ENCODE measurements at places on chromosomes 5 and 9.

DNA sequence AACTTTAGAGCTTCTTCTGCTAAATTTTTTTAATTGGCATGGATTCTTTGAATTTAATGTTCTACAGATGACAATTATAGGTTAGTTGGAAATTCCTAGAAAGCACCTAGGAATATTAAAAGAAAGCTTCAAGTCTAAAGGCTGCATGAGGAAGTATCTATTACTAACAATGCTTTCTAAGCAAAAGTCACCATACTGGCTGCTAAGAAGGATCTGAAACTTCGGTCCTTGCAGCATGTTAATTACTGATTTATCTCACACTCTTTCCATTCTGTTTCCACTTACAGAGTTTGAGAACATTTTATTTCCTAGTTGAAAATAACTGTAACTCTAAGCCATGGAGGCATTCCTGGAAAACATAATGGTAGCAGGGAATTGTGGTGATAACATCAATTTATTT, 8.4 kb downstream of the SEMA6A start:
- no peak for DNase-seq

- DNase-seq = no peak
These were observed 289.0 kb downstream of the NR3C1 start for GRCh38 chr5:143114481-143114880.

GRCh38 chr5:149789835-149790234, 59.7 kb downstream of the PPARGC1B start:
- DNase-seq = no peak

GRCh38 chr5:127019928-127020327, 10.4 kb downstream of the MARCHF3 start:
- DNase-seq = no peak

- peak; percentile 60 for DNase-seq
These were observed 45.3 kb downstream of the RAPGEF6 start for GRCh38 chr5:131589510-131590348.

DNA sequence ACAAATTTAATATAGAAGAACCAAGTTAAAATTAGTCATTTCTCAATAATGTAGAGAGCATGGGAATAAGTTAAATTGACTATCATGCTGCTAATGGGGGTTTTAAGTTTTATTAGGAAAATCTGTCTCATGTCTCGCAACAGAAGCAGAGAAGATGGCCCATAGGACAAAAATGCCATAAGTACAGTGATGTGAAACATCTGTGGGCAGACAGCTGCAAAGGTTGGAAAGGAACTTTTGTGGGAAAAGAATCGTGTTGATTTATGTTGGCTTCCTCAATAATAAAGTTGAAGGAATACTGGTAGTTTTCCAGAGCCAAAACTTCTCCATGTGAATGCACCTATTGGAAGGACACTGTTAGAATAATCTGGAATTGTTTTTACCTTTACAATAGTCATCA, 44.8 kb downstream of the VCAN start:
- no peak for DNase-seq

DNA sequence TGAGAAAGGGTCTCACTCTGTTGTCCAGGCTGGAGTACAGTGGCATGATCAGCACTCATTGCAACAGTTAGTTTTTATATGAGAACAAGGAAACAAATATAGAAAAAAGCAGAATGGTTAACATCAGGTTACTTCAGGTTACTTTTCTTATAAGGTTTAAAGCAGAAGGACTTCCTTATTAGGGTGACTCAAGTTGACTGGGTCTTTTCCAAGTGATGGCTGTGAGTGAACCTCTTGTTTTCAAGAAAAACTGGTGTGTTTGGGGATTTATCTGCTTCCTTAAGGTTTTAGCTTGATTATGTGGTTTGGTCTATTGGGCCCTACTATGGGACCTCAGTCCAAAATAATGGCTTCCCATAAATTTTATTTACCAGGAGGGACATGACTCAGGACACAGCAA, 99.2 kb downstream of the ARRDC3 start:
- DNase-seq = no peak

DNA sequence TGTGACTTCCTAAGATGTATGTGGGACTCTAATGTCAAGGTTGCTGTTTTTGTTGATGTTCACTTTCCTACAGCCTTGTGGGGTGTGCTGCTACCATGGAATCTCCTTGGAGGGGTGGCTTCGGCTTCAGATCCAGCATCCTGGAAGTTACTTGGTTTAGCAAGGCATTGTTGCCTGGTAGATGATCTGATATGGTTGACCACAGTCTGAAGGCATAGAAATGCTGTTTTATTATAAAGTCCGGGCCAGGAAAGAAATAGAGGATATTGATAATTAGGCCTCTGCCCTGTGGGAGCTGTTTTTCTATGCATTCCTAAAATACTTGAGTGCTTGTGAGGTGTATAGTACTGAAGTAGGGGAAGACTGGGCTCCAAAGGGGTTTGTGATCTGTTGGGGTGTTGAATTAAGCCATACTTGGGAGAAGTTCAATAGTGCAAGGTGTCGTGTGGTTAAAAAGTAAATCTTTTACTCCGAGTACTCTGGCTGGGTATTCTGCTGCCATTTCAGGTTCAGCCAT, 27.3 kb upstream of the CREBRF start:
- no peak for DNase-seq

- no peak for DNase-seq
These were observed 27.6 kb downstream of the DAP start for GRCh38 chr5:10733426-10733825.

DNA sequence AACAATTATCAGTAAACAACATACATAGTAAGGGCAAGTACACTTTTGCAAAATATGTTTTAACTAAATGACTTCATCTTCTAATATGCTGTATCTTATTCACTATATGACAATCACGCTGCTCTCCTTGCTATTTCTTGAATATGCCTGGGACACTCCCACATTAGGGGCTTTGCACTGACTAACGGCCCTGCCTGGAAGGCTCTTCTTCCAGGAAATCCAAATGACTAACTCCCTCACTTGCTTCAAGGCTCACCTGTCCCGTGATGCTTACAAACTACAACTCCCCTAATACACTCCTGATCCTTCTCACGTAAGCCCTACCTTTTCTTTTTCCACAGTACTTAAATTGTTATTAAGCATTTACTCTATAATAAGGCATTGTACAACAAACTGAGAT, 10.6 kb downstream of the ERP44 start:
- peak; percentile 59 for DNase-seq

GRCh38 chr5:151772846-151773561, 1.2 kb downstream of the G3BP1 start:
- DNase-seq = no peak

GRCh38 chr9:115689331-115689730, 464.3 kb upstream of the PAPPA start:
- DNase-seq = no peak

Measured in CD4-positive, alpha-beta T cell treated with Interleukin-2 at 100 ng/mL for 4 hours (primary cell).